ENCODE measurements at places on chromosomes 12 and 14.

DNA sequence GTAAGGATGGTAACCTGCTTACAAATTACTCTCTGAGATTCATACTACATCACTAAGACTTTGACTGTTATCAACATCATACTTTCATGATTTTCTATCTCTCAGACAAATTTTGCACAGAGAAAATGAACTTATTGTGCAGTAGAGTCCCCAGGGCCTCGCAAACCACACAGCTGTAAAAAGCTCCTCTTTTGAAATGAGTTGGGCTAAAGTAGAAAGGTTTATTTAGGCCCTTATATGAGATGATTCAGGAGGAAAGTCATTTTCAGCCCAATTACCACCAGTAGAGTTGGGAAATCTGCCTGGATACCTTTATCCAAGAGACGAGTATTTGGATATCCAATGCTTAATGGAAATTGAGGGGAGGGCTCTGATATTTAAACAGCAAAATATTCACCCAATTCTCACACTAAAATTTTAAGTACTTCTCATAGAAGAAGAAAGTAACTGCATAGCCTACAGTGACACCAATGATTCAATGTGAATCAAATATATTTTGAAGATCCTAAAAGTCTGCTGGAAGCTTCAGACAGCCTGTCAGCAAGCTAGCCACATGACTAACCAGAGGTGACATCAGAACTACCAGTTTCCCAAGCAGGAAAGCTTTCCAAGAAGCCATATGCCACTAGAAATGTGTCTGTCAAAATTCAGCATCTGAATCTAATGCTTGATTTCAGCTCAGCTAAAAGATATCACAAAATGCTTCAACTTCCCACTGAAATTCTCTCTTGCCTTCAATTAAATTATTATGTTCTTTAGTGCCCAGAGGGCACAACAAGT, 190.1 kb upstream of the SYT1 start:
- no peak for DNase-seq

DNA sequence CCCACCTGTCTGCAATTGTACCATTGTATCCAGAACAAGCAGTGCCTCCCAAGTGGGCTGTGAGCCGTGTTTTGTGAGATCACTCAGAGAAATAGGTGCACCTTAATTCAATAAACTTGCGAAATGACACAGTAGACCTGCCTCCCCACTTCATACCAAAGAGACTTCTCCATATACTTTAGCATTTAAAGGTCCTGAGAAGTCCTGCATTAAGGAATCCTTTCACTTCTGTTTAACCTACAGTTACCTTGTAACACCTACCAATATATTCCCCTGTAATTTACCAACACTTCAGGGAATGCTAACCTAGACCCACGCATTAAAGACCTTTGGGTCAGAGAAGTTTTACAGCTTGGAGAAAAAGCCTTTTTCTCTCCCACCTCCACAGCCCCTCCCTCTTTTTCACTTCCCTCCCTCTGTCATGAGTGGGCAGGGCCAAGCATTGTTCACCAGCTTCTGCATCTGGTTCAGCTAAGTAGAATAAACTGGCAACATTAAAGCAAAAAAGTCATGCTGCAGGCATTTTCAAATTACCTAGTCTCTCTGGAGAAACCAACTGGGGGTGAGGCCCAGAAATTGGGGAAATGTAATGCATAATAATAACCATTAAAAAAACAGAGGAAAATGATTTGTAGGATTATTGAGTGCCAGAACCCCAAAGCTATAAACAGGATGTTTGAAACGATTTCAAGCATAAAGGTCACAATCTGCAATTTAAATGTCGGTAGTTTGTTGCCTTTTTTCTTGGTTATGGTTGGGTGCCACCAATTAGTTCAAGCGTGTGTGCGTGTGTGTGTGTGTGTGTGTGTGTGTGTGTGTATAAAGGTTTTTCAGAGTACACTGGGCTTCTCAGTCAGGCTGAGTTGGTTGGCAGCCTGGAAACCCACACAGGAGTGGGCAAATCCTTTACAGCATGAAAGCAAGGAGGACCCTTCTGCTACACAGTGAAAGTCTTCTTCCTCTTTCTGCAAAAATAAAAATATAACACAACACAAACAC, 13.7 kb upstream of the WSCD2 start:
- DNase-seq = no peak

DNA sequence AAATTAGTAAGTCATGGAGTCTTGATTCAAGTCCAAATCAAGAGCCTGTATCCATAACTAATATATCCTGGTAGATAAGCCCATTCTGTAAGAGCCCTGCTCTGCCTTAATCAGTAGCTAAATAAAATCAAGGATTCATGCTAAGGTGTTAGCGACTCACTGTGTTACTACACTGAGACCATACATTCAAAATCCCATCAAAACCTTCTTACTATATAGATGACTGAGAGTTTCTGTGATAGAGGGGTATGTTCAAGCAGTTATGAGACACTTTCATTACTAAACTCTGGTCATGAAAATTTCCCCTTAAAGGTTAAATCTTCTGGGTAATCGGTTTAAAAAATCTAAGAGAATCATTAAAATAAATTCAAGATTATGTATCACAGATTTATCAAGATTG, 78.5 kb downstream of the MDGA2 start:
- no peak for DNase-seq

DNA sequence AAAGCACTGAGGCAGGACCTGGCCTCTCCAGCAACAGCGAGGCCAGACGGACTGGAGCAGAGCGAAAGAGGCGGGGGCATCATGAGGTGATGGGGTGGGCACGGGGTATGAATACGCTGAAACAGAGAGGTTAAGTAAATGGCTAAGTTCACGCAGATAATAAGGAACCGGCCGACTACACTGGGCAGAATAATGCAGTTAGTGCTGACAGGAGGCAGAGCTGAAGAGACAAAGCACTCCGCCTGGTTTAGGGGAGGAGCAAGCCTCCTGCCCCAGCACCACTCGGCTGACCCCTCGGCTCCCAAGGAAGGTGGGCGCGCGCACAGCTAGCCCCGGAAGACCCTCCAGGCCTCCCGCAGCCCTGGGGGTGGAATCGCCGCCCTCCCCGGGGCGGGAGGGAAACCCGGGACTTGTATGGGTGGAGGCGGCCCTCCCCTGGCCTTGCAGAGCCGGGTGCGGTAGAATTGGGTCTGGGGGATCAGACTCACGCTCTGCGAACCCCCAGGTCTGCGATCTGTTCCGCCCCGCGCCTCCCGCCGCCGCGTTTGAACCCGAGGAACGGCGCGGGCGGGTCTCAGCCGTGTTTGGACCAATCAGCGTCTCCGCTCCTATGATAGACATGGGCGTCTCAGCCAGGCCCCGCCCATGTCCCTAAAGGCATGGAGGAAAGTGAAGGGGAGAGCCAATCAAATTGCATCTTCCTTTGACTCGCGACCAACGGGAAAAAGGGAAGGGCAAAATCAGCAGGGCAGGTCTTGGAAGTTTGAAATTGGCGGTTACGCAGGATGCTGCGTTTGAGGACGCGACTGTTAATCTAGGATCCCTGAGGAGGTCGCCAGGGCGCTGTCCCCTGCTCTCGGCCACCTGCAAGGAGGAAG, at the start of gene CIT:
Gene CIT (minus strand): TSS at position 560 of the 878 bp plus-strand sequence. CDS start 1,152 bp downstream, outside the sequence.
- no peak for DNase-seq

DNA sequence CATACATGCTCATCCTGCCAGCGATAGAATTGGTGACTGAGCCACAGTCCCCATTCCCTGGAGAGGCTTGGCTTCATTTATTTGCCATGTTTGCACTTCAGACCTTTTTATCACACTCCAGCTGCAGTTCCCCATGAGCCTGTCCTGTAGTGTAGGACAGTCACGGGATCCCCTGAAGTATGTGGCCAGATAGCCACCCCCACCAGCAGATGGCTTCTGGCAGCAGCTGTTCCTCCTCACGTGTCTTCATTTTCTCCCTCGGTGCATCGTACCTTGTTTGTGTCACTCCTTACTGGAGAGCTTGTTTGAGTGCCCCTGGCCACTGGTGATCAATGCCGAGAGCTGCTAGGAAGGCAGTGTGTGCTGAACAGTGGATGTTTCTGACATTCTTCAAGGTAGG, 40.2 kb downstream of the UBE3B start:
- no peak for DNase-seq

DNA sequence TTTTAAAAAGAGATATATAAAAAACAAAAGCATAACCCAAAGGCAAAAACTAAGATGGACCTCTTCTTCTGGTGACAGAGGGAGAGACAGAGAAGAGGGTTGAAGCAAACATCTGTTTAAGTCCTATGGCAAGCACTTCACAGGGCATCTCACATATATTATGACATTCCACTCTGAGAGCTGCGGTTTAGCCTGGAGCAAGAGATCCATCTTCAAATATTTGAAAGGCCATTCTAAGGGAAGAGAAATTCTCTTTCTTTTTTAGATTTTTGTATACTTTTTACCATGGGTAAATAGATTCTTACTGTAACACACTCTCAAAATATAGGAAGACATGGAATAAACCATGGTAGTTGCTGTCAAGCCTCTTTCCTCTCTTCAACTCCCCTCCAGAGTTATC, 204.1 kb downstream of the GXYLT1 start:
- no peak for DNase-seq

- no peak for DNase-seq
These were observed 145.1 kb downstream of the ACSS3 start for GRCh38 chr12:81222846-81223592.

DNA sequence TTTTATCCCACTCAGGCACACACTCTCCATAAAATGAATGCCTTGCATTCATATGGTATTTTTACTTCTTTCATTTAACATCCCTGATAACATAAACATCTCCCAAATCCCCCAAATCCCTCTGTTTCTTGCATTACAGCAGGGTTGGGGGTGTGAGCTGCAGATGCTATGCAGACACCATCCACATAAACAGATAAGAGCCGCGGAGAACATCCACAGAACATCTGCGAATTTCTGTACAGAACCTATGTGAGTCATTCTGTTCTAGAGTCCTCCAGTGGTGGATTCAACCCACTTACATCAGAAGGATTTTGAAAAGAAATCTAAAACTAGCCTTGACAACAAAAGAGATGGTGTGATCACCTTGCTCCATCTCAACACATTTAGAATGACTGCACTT, 20.3 kb downstream of the FBLN5 start:
- DNase-seq = no peak

DNA sequence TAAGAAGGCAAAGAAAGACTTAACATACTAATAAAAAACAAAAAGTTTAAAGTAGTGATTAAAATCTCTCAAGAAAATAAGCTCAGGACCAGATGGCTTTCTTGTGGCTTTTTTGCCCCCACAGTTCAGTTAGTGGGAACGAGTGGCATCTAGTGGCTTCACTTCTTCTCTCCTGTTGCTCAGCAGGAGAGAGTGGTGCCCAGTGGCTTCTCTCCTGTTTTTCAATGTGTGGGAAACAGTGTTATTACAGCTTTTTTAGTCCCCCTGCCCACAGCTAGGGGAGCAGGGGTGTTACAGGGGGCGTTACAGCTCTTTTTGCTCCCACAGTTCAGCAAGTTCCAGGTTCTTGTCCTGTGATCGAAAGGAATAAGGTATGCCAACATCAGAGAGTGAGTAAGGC, 135.2 kb downstream of the RERGL start:
- DNase-seq = no peak

GRCh38 chr12:88142610-88142991, 494 bp downstream of the TMTC3 start:
- DNase-seq = no peak

GRCh38 chr12:116382686-116383530, 105.4 kb upstream of the MED13L start:
- DNase-seq = no peak
